Activated CD4-positive, CD25-positive, alpha-beta regulatory T cell treated with anti-CD3 and anti-CD28 coated beads, Interleukin-2, amount 50 U/mL, for 16 hours (primary cell): ENCODE measurements at places on chromosomes 7 and 10.

DNA sequence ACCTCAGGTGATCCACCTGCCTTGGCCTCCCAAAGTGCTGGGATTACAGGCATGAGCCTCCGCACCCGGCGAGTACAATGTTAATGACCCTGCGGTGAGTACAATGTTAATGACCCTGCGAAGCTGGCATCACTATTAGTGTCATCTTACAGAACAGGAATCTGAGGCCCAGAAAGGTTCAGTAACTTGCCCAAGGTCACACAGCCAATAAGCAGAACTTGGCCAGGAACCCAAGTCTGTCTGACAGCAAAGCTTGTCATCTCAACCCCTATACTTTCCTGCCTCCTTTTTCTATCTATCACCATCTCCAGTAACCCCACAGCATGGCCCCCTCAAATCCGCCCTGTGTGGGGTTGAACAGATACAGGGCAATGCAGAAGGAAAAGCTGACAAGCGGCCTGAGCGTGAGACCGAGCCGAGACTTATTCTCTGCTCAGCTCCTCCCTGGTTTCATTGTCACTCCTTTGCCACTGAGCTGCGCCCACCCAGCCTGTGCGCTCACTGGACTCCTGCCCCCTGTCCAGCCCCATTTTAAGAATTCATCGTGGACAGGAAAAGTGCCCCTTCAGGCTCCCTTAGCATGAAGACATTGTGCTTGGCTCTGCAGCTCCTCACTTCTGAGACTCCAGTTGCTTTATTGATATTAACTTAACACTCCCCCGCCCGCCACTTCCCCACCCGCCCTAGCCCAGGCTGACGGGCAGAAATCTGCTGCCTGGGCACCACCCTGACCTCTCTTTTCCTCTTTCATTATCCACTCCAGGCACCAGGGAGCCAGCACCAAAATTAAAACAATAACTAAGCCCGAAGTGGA, 58.1 kb upstream of the LBX1 start:
- DNase-seq: no peak

DNA sequence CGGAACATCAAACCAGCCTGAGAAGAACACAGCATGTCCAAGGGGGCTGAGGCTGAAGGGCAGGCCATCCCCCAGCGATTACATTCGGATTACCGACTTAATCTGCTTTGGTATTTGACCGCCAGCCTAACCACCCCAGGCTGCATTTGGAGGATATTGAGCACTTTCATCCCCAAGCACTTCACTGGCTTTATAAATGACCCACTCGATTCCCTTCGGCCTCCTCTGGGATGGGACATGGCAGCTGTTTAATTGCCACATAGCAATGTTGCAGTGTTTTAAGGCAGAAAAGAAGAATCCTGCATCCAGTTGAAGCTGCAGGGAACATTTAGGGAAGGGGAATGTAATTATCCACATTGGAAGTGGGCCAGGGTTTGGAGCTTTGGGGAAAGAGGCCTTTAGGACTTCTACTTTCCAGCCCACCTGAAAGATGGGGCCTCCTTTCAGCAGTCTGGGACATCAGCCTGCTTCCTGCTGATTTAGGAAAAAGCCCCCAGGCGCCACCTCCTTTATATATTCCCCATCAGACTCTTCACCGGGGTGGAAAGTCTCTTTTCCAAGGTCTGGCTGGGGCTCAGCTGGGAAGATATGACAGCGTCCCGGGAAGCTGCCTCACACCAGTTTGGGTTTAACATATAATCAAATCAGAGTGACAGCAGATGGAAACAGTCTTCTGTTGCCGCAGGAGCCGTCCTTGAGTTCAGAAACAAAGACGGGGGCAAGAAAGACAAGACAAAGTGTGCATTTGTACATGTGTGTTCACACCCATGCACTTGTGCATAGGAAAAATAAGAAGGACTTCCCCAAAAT, 9.2 kb downstream of the DPCD start:
- no peak for DNase-seq

- no peak for DNase-seq
These were observed 104.4 kb upstream of the PHYHIPL start for GRCh38 chr10:59072038-59072437.

DNA sequence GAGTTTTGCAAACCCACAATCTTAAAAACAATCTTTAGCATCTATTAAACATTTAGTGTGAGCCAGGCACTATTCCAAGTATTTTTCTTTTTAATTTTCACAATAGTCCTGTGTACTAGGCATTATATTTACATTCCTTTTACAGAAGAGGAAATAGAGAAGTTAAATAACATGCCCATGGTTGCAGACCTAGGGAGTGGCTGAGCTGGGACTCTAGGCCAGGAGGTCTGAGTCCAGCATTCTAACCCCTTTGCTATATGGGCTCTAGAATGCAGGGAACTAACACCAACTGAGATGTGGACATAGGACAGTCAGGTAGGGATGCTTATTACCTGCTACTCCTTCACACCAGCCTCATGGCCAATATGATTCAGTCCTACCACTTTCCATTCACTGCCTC, 243.8 kb downstream of the XPNPEP1 start:
- DNase-seq: no peak

- DNase-seq: no peak
These were observed 207.0 kb upstream of the PPP2R2D start for GRCh38 chr10:131693766-131694165.

DNA sequence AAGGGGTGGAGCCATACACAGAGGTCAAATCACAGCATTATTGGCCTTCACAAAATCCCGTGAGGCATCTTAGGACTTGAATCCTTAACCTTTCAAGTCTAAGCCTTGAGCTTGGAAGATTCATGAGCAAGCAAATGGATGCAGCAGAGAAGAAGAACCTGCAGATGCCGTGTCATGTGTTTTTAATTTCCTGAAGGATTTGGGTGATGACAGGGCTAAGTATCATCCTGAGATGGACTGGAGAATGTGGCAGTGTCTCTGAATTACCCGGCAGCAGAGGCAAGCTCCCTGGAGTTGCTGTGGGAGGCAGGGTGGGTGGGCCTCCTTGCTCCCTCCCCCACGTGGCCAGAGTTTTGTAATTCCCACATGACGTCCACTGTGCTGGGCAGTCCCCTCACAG, 50.8 kb downstream of the GCC1 start:
- no peak for DNase-seq

DNA sequence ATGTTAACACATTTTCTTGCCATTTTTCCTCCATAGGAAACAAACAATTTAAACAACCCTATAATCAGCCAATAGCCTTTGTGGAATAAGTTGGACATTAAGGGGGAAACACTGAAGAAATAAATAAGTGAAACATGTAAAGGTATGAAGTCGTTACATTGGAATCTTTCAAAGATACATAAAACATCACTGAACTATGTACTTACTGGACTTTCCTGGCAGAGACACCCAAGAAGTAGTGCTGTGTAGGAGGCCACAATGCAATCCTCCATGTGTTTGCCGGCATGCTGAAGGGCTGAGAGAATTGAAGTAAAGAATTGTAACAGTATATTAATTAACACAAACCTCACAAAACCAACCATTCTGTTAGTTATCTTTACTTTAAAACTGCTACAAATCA, 76.5 kb upstream of the GRID1 start:
- DNase-seq: no peak

DNA sequence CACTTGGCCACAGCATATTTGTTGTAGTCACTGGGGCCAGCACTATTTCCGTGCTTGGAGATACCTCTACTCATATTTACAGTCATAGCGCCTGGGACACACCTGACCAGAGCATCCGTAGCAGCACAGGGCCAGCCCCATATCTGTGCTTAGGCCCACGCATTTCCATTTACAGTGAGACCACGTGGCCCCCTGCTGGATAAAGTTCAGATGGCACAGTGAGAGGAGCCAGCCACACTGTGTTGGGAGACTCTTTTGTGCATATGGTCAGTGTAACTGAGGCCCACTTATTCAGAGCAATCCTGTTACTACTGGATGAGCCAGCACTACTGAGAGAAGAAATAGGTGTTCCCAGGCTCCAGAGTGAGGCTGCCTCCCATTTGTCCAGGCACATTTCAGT, 455.3 kb downstream of the REEP3 start:
- no peak for DNase-seq

GRCh38 chr7:17689361-17689902, 250.9 kb downstream of the SNX13 start:
- no peak for DNase-seq

GRCh38 chr10:36766940-36767339, 358.5 kb upstream of the ANKRD30A start:
- no peak for DNase-seq

DNA sequence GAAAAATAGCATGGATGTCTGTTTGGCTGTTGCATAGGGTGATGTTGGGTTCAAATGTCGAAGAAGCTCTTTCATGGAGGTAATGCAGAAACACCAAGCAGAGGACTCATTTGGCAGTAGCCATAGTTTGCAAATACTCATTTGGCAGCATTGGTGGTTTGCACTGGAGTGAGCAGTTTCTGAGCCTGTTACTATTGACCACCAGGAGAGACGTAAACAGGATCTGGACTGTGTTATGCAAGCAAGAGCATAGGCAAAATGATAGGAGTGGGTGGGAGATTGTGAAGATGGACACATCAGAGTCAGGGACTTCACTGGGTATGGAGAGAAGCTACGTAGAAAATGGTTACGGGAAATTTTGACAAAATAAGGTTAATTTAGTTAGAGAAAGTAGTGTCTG, 22.9 kb upstream of the A1CF start:
- no peak for DNase-seq

DNA sequence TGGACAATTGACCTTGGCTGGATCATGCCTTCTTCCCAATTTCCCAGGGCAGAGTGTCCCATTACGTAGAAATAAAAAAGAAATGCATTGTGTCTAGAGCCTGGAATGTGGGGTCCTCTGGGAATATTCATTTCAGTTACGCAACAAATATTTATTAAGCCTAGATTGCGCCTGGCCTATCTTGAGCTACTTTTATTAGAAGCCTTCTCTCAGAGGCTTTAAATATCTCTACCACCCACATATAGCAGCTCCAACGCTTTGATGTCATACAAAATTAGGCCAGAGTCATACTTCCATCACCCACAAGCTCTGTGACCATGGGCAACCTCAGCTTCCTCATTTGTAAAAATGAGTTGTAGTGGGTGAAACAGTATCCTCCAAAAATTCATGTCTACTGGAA, 24.9 kb upstream of the CARD11 start:
- DNase-seq: no peak

- DNase-seq: no peak
These were observed 40.0 kb upstream of the PFKFB3 start for GRCh38 chr10:6162589-6163356.

- no peak for DNase-seq
These were observed 76.3 kb upstream of the CAMK2B start for GRCh38 chr7:44401692-44402091.

- DNase-seq: no peak
These were observed 27.7 kb downstream of the CCM2 start for GRCh38 chr7:45027774-45028114.

- no peak for DNase-seq
These were observed 166.4 kb upstream of the TNRC18 start for GRCh38 chr7:5589819-5590595.

- no peak for DNase-seq
These were observed 1.4 kb upstream of the RBP3 start for GRCh38 chr10:47346581-47347302.

DNA sequence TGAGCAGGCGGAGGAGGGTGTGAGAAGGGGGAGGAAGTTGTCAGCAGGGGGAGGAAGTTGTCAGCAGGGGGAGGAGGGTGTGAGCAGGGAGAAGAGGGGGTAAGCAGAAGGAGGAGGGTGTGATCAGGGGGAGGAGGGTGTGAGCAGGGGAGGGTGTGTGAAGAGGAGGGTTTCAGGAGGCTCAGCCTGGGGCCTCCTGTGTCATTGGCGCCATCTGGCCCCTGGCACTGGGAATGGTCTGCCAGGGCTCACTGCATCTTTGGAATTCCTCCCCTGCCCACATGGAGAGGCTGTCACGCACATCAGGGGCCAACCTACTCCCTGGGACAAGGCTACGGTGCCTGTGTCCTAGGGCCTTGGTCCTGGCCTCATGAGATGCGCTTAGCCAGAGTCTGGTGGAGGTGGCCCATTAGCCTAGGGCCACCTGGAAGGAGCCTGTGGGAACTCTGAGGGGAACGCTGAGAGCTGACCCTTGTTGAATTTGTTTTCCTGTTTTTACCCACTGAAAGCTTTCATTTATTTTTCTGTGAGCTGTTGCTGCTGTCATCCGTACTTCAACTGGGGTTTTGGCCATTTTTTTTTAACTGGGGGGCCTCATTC, 18.0 kb downstream of the CAMK2B start:
- no peak for DNase-seq

GRCh38 chr7:38374507-38374906, 101.1 kb upstream of the TARP start:
- DNase-seq: peak; percentile 45

GRCh38 chr10:35898716-35899440, 256.8 kb upstream of the FZD8 start:
- DNase-seq: no peak

- no peak for DNase-seq
These were observed 9.7 kb upstream of the EDRF1 start for GRCh38 chr10:125709553-125710474.

DNA sequence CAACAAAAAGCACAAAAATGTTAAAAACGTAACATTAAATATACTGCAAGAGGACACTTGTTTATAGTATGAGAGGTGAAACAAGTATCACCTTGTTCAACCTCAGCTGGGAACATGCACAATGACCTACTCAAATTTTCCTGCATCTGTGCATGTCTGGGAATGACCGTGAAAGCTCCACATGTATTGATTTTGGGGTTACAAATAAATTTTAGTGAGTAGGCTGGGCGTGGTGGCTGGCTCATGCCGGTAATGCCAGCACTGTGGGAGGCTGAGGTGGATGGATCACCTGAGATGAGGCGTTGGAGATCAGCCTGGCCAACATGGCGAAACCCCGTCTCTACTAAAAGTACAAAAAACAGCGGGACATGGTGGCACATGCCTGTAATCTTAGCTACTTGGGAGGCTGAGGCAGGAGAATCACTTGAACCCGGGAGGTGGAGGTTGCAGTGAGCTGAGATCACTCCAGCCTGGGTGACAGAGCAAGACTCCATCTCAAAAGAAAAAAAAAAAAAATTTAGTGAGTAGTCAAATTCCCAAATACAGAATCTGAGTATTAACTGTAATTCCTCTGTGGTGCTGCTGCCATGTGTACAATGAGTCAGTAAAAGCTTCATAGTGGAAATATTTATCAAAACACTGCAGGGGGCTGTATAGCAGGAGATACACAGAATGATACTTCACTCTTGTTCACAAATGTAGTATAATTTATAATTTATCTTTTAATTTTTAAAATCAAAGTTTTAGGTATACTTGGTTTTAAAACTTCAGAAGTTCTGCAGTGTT, 41.1 kb downstream of the SUGCT start:
- no peak for DNase-seq

DNA sequence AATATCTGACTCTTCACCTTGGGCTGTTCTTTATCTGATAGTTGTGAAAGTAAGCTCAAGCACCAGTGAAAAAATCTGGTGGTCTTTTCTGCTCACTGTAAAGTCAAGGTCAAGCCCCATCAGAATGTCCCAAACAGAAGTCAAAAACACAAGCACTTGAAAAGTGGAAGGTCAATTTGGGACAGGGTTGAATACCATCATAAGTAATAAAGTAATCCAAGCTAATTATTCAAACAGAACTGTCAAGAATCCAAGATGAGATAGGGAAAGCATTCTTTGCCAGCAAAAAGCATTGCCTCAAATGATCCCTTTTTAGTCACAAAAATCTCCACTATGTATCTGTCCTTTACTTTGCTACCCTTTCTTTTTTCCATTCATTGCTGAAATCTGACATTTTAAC, 430.1 kb upstream of the NPVF start:
- no peak for DNase-seq
